CD4-positive, alpha-beta T cell treated with Interleukin-17A for 4 hours (primary cell): ENCODE measurements at places on chromosomes 1 and 21.

- DNase-seq: no peak
These were observed 48.7 kb upstream of the CNTN2 start for GRCh38 chr1:204994086-204994862.

GRCh38 chr1:212196355-212196754 lies 88.9 kb upstream of the PPP2R5A start:
- no peak for DNase-seq

DNA sequence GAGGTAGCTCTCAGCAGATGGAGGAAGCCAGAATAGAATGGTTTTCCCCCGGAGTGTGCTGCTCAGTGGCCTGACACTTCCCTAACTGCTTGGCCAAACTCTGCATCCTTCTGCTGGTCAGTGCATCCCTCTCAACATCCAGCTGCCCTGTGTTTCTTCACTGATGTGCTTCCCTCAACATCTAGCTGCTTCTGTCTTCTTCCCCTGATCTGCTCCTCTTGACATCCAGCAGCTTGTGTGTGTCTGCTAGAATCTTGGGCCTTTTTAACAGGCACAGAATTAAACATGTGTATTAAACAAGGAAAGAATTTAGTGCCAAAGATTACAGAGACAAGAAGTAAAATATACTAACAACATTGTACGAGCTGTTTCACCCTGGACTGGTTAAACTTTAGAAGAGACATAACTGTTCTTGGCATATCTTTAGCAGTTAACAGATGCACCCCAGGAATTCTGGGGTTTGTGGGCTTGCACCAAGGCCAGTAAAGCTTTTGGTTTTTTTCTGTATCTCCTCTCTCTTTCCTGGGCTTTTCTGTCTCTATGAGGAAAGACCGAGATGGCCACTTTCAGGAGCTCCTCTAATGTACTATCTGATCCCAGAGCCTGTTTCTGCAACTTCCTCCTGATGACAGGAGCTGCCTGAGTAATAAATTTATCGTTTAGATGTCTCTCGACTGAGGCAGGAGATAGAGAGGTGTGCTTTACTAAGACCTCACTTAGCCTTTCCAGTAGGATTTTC lies 34.8 kb upstream of the HSD3B1 start:
- DNase-seq: no peak

DNA sequence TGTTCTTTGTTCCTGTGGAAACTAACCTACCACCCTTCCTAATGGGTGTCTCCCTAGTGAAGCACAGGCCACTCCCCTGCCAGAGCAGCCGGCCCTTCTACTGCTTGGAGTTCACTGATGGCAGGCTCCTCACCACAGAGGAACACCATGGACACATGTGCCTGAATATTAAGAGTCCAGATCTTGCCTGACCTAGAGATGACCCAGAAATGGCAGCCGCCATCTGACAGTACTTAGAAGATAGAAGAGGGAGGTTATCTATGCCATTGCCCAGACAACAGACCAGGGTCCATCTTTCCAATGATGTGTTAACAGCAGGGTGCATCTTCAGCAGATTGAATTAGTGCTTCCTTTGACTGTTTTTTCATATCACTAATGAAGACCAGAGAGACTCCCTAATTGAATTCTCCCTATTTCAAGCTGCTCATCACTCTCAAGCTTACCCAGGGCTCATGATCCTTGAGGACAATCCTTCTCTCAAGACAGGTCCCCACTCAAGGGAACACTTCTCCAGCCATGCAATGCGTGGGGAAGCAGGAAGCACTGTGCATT lies 59.8 kb downstream of the PLEKHA6 start:
- no peak for DNase-seq

DNA sequence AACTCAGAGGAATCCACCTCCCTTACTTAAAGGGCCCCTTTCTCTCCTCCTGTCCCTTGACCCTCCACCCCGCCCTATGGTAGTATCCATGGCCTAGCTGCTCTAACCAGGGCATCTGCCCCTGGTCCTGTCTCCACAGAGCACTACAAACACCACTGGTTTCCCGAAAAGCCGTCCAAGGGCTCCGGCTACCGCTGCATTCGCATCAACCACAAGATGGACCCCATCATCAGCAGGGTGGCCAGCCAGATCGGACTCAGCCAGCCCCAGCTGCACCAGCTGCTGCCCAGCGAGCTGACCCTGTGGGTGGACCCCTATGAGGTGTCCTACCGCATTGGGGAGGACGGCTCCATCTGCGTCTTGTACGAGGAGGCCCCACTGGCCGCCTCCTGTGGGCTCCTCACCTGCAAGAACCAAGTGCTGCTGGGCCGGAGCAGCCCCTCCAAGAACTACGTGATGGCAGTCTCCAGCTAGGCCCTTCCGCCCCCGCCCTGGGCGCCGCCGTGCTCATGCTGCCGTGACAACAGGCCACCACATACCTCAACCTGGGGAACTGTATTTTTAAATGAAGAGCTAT lies 1.7 kb downstream of the BTG2 start:
- DNase-seq: peak; percentile 68

GRCh38 chr1:172934417-172934762 lies 116.4 kb downstream of the TNFSF18 start:
- no peak for DNase-seq

DNA sequence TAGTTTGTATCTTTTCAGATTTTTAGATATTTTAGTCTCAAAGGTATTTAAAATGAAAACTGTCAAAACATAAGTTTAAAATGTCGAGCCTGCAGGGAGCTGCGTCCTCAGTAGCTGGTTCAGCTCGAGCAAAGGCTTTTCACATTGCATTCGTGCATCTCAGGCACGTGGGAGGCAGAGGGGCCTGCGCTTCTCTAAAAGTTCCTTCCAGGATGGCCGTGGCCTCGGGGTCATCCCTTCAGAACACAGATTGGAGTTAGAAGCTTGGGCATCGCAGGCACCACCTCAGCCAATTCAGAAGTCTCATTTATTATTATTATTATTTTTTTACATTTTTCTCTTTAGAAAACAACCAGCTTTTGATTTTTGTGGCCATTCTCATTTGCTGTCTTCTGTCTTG lies 66.9 kb upstream of the DIP2A start:
- DNase-seq: no peak

DNA sequence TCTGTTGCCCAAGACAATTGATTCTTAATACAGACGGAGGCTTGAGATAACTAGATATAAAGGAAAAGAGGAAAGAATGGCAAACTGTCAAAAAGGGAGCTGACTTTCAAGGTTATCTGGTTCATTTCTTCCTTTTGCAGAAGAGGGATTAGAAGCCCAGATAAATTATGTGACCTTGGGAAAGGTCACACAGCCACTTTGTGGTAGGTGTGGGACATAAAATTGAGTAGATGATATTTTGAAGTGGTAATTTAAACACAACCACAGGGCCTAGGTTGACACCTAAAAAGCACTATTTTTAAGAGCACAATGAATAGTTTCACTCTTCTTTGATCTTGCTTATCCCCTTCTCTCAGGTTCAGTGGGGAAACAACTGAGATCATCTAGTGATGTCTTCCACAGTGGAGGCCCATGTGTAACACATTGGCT lies 16.9 kb upstream of the KIAA0040 start:
- peak; percentile 27 for DNase-seq

- no peak for DNase-seq
These were observed 70.1 kb downstream of the ROR1 start for GRCh38 chr1:63843884-63844283.

- DNase-seq: no peak
These were observed 761 bp upstream of the PAX7 start for GRCh38 chr1:18629659-18630510.

GRCh38 chr1:217077426-217077825 lies 354.2 kb upstream of the ESRRG start:
- DNase-seq: no peak

GRCh38 chr1:226408285-226409184 lies 642 bp upstream of the PARP1 start:
- DNase-seq: no peak

DNA sequence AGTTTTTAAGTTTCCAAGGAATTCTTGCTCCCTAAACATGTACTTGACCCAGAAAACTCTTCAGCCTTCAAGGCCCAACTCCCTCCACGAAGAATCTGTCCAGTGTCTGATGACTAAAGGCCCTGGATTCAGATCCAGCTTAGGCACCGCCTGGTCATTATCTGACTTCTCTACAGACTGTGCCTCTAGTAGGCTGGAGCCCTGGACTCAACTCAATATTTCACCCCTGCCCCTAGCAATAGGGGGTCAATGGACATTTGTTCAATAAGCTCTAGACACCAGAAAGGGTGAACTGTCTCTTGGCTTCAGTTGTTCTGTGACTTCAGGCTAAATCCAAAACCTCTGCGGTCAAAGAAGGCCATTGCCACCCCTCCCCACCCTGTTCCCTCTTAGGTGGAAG lies 34.5 kb downstream of the NUAK2 start:
- DNase-seq: no peak

- DNase-seq: no peak
These were observed 284.3 kb upstream of the NR5A2 start for GRCh38 chr1:199743227-199743626.

GRCh38 chr1:114524944-114525343 lies 13.9 kb upstream of the TRIM33 start:
- DNase-seq: no peak

GRCh38 chr1:245516284-245516759 lies 361.5 kb downstream of the KIF26B start:
- no peak for DNase-seq

GRCh38 chr1:234342774-234343173 lies 30.5 kb upstream of the COA6 start:
- DNase-seq: no peak

DNA sequence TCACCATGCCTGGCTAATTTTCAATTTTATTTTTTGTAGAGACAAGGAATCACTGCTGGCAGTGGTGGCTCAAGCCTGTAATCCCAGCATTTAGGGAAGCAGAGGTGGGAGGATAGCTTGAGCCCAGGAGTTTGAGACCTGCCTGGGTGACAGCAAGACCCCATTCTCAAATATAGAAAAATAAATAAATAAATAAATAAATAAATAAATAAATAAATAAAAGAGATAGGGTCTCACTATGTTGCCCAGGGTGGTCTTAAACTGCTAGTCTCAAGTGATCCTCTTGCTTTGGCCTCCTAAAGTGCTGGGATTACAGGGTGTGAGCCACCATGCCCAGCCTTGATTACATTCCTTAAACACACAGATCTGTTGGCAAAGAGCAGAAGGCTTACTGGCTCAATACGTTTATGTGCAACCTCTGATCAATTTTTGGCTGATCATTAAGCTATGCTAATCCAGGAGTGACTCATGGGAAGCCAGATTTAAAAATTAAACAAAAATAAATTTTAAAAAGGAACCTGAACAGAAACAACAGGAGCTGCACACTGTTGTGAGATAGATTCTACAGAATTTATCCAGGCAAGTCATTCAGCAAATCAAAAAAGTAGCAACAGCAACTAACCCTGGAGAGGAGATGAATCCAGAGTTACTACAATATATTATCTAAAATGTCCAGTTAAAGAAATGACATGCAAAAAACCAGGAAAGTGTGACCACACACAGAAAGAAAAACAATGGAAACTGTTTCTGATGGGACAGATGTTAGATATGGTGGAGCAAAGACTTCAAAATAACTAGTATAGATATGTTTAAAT lies 79.4 kb downstream of the RPE65 start:
- DNase-seq: no peak

GRCh38 chr1:223714421-223714724 lies 2.0 kb downstream of the CAPN2 start:
- no peak for DNase-seq

DNA sequence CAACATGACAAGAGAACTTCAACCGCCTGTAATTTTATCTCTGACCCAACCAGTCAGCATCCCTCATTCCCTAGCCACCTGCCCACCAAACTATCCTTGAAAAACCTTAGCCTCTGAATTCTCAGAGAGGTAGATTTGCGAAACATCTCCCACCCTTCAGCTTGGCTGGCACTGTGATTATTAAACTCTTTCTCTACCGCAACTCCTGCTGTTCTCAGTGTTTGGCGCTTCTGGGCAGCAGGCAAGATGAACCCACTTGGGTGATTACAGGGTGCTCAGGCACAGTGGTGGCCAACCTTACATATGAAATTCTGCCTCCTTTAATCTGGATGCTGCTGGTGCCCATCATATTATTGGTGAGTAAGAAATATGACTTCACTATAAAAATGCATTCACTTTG lies 22.1 kb downstream of the CCDC190 start:
- no peak for DNase-seq

GRCh38 chr1:198604975-198605374 lies 33.9 kb upstream of the PTPRC start:
- no peak for DNase-seq

GRCh38 chr1:112337028-112337531 lies 58.9 kb upstream of the CTTNBP2NL start:
- peak; percentile 8 for DNase-seq

DNA sequence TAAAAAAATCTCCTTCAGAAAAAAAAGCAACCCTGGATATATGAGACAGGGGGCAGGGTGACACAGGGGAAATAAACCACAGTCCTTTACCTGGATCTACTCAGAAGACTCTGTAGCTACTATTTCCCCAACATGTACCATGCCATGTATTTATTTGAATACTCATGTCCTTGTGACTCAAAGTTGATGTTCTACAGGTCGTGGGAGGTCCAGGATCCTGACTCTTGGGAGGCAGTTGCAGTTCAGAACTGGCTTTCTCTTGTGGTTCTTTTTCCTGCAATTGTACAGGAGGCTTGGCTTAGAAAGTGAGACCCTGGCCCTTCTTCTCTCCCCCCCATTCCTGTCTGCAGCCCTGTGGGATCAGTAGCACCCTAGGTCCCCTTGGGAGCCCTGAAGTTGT lies 5.8 kb upstream of the IL24 start:
- DNase-seq: no peak

GRCh38 chr1:20216574-20216973 lies 30.3 kb upstream of the PLA2G2C start:
- no peak for DNase-seq

DNA sequence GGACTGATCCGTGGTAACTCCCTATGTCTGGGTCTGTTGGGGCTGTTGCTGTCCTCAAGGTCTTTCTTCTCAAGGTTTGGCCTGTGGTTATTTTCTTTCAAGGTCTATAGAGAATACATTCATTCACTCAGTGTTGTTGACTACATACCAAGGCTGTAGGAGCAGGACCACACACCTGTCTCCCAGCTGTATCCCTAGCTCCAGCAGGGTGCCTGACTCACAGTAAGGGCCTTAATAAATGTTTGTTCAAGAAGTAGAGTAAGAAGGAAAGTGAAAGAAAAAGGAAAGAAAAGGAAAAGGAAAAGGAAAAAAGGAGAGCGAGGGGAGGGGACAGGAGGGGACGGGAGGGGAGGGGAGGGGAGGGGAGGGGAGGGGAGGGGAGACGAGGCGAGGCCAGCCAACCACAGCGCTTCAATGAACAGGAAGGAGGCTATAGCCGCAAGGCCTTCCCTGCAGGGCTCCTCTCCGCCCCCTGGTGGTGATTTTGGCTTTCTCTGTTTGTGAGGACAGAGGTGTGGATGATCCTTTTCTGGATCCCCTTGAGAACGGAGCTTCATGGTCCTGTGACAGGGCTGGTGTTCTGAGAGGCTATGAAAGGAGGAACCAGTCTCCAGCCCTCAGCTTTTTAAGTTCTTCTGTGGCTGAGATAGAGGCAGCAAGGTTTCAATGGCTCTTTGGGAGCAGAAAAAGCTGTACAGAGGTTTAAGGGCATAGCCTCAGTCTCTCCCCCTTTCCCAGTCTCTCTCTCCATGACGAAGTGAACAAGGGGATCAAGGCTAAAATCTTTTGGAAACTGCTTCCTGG lies 30.6 kb upstream of the LCE5A start:
- peak; percentile 70 for DNase-seq

- no peak for DNase-seq
These were observed 25.0 kb downstream of the PTGFRN start for GRCh38 chr1:116934586-116935207.
